ENCODE measurements at places on chromosomes 13 and 19. TPM values are rescaled to one million over a fixed set of nuclear protein-coding genes. Genes with fewer than 3 reads are reported as not detected.

KLC3 gene
- total RNA-seq, result 1.3 TPM

AMER2 gene
- total RNA-seq, result not detected

F10 gene
- total RNA-seq, result 9.4 TPM

TEX101 gene
- not detected for total RNA-seq

WDR87 gene
- not detected for total RNA-seq

NCAN gene
- total RNA-seq, result not detected

ZNF71 gene
- total RNA-seq, result 7.4 TPM

TRAPPC5 gene
- 80.8 TPM for total RNA-seq

FPR1 gene
- 4.3 TPM for total RNA-seq

ZNF230 gene
- 8.8 TPM for total RNA-seq

FAM216B gene
- not detected for total RNA-seq

IL17D gene
- 3.9 TPM for total RNA-seq

SELENOV gene
- total RNA-seq, result not detected

AMH gene
- 1.3 TPM for total RNA-seq

SBNO2 gene
- 122 TPM for total RNA-seq

ZNF433 gene
- total RNA-seq, result 20.0 TPM

LHB gene
- total RNA-seq, result not detected

SYT5 gene
- not detected for total RNA-seq

PRKCSH gene
- total RNA-seq, result 267 TPM

IGFL3 gene
- not detected for total RNA-seq

CDX2 gene
- not detected for total RNA-seq

IGSF23 gene
- total RNA-seq, result not detected

NLRP5 gene
- not detected for total RNA-seq

COMP gene
- total RNA-seq, result 1.8 TPM

CERS1 gene
- total RNA-seq, result 0.55 TPM

CLC gene
- not detected for total RNA-seq

ZNF235 gene
- 8.4 TPM for total RNA-seq

PDE4A gene
- total RNA-seq, result 9.4 TPM

ZNF556 gene
- not detected for total RNA-seq

CCDC169 gene
- total RNA-seq, result 17.8 TPM

NLRP9 gene
- total RNA-seq, result not detected

ZNF580 gene
- 56.5 TPM for total RNA-seq

LGALS14 gene
- not detected for total RNA-seq

CDC42EP5 gene
- 77.0 TPM for total RNA-seq

NLRP7 gene
- total RNA-seq, result not detected

CRB3 gene
- total RNA-seq, result 23.6 TPM

PRKCG gene
- not detected for total RNA-seq

LILRB5 gene
- total RNA-seq, result 5.3 TPM

ZNF571 gene
- total RNA-seq, result 7.1 TPM

POLR1D gene
- total RNA-seq, result 120 TPM

Data from ureter (tissue), 1 donor.